ENCODE measurements at places on chromosomes 2 and 18.

- no peak for DNase-seq
Observed at GRCh38 chr2:134416637-134417036, 162.8 kb downstream of the MGAT5 start.

- DNase-seq, result peak; percentile 36
Observed at GRCh38 chr2:238521870-238522269, 95.1 kb downstream of the ASB1 start.

GRCh38 chr18:58113337-58113736, 69.3 kb downstream of the NEDD4L start:
- DNase-seq, result no peak

GRCh38 chr2:24626131-24626530, 135.1 kb downstream of the NCOA1 start:
- no peak for DNase-seq

DNA sequence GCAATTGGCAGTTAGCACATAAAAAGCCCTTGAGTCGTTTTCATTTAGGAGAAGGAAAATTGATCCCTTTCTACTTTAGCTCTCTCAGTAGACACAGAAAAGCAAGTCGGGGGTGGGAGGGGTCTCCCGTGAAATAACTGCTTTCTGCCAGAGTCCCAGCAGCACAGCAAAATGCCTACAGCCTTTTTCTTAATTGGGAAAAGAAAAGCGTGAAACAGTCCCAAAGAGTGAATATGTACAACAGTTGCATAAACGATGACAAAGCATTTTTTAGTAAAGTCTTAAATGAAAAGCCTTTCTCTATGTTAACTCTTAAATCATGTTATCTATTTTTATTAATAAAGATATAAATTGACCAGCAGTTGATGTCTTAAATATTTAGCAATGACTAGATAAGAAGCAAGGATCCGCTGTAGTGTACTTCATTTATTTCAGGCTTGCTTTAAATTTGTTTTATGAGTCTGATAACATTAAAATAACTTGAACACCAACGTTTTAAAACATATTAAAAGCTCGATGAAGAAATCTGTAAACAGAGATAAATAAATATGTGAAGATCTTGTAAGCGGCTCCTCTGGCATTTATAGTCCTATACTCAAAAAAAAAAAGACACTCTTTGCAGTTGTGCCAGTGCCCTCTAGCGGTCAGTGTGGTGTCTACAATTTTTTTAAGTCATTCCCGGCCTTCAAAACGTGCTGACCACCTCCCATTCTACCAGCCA, 42.3 kb upstream of the ATIC start:
- peak; percentile 56 for DNase-seq

All from NCI-H774 (cell line).